Kidney epithelial cell (primary cell): ENCODE measurements at places on chromosomes 2 and 18. TPM values are rescaled to one million over a fixed set of nuclear protein-coding genes. Genes with fewer than 3 reads are reported as not detected.

GLI2 gene
- 4.8 and 4.9 TPM in 2 replicates for total RNA-seq

PRSS56 gene
- total RNA-seq: not detected in 2 replicates

FKBP1B gene
- 24.6 and 26.0 TPM in 2 replicates for total RNA-seq

DUSP2 gene
- 1.6 and 1.7 TPM in 2 replicates for total RNA-seq

DPYSL5 gene
- 1.3 and 2.1 TPM in 2 replicates for total RNA-seq

LYG2 gene
- total RNA-seq: not detected in 2 replicates

HOXD10 gene
- 5.1 and 5.6 TPM in 2 replicates for total RNA-seq

SETBP1 gene
- total RNA-seq: 2.9 and 3.4 TPM in 2 replicates

ATG9A gene
- 46.1 and 58.0 TPM in 2 replicates for total RNA-seq

RAMP1 gene
- 3.1 and 4.4 TPM in 2 replicates for total RNA-seq

STPG4 gene
- not detected in 2 replicates for total RNA-seq

SCN3A gene
- under 0.01 and 0.17 TPM in 2 replicates for total RNA-seq

NPHP1 gene
- total RNA-seq: 2.5 and 4.4 TPM in 2 replicates

SLC4A3 gene
- 11.6 TPM in 2 replicates for total RNA-seq

IL1A gene
- 2.3 and 2.4 TPM in 2 replicates for total RNA-seq

GRCh38 chr2:47056868-47057686 is 98.0 kb downstream of the STPG4 start:
- DNase-seq: no peak

DNA sequence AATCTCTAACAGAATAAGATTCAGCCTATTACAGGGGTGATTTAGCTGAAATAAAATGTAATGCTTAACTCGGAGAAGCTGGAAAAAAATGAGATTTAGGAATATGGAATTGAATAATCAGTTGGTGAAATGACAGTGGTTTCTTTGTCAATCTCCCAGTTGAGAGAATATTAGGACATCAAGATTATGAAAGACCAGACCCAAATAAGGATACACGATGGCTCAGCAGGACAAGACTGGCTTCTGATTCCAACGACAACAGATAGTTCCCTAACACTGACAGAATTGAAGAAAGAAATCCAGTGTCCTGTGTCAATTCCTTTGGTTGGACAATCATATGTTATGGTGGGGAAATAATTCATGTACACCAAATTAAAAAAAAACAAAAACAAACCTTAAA is 55.8 kb downstream of the HRH4 start:
- DNase-seq: no peak

- DNase-seq: no peak
Observed at GRCh38 chr18:37042381-37042780, 213.5 kb downstream of the KIAA1328 start.

- DNase-seq: no peak
Observed at GRCh38 chr2:108935271-108935741, 53.7 kb downstream of the EDAR start.

DNA sequence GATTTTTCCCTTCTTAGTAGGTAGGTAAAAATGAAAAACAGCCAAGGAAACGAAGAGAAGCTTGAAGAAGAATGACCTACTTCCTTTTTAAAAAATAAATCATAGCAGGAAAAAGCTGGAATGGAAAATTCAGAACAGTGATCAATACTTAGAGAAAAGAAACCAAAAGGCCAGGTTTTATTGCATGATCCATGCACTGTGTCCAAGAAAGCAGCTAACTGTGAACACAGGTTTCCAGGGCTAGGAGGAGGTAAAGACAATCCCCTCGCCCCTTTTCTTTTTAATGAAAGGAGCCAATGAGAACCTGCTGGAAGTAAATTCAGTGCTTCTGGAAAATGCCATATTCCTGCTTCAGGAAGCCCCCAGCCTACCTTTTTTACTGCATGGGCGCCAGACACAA is 47.2 kb downstream of the BOD1L2 start:
- DNase-seq: no peak

DNA sequence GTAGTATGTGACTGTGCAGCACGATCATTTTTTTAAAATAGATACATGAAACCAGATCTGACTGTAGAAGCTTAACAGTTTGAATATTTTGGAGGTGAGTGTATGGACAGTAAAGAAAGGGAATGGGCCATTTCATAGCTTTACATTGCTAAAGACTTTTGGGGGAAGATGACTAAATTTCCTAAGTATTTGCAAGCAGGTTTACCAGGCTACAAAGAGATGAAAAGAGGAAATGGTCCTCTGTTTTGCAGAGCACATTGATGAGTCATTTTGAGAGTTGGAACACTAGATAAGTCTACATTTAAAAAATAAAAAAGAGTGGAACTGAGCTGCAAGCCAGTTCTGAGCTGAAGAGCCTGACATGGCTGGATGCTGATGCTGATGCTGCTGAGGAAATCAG is 115.7 kb upstream of the LRATD1 start:
- DNase-seq: peak; percentile 48

- DNase-seq: no peak
Observed at GRCh38 chr2:239611222-239611795, 210.5 kb upstream of the HDAC4 start.

DNA sequence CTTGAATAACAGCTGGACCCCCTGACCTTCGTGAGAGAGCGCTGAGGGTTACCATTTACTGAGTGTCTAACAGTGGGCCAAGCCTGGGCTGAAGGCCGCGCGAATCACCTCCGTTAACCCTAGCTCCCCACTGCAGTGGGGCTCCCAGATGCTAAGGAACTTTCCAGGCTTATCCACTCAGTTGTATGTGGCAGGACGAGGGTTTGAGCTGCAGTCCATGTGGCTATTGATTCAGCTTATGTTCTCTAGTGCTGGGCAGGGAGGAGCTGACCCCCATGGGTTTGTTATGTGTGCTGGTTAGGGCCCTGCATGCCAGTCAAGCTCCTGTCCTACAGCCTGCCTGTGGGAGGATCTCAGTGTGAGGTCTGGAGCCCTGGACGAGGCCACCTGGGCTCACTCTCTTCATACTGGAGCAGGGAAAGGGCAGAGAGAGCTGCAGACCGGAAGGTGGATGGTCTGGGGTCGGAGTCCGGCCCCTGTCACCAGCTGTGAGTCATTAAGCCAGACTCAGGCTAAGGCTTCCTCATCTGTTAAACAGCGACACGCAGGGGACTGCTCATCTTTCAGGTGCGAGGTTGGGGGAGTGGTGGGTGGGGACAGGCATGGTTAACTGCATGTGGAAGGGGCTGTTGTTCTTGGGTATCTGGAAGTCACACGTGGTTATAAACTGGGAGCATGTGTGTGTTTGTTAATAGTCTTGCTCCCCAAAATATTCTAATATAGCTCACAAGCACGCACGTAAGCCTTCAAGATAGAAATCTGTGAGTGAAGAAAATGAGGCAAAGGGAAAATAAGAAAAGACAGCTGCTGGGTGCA is 6.6 kb downstream of the PSD4 start:
- no peak for DNase-seq

DNA sequence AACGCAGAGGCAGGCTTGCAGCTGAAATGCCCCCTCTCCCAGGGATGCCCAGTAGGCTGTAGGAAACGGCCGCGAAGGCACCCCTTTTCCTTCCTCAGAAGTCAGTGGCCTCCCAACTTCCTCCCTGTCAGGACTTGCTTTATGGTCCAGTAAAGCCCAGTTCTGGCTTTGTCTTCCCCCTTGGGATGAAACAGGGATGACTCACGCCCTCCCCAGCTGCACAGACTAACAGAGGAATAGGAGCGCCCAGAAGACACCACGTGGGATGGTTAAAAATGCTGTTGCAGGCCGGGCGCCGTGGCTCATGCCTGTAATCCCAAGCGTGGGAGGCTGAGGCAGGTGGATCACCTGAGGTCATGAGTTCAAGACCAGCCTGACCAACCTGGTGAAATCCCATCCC is 6.9 kb downstream of the CREG2 start:
- no peak for DNase-seq

DNA sequence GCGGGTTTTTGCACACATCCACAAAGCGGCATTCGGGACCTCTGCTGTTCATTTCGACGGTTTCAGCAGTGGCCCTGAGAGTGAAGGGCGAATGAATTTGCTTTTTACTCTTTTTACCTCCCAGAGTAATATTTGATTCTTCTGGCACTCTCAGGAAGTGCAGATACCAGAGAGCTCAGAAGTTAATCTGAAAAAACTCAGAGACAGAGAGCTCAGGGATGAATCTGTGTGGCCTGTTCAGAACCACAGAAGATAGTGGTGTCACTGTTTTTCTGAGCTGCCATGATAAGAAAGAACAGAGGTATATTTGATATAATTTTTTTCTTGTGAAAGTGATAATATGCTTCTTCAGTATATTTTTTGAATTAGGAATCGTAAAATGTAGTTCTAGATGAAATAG is 129.3 kb downstream of the MBP start:
- DNase-seq: no peak

DNA sequence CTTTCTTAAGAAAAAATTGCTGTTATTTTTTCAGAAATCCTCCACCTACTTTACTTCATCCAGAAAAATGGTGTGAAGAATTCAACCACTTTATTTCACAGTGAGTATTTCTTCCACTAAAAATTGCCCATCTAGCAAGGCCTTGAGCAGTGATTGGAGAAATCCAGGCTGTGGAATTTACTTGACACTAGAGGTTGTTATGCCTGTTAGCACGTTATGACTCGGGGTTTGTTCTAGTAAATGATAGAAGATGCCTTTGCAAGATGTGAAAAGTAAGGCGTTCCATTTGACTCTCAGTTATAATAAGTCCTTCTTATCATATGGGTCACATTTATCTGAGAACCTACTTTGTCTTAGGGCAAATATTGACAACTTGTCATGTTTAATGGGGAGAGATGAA is 157.4 kb downstream of the MYO3B start:
- DNase-seq: no peak

DNA sequence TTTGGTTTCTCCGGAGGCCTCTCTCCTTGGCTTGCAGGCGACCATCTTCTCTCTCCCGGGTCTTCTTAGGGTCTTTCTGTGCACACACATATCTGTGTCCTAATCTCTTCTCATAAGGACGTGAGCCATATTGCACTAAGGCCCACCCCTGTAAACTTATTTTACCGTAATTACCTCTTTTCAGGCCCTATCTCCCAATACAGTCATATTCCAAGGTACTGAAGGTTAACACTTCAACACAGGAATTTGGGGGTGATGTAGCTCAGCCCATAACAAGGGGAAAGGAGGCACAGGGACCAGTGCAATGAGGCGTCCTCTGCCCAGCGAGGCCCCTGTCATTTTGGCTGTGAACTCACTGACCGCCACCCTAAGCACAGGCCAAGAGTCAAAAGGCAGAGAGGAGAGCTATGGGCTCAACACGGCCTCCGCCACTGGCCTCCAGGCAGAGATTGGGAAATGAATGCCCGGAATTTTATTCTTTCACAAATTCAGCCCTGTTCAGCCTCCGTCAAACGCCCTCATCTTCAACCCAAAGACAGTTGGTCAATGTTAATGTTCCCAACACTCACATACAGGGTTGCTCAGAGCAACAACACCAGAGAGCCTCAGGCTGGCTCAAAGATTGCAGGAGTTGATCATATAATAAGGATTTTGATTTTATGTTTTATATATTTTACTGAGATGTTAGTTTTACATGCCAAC is 15.9 kb upstream of the NMUR1 start:
- DNase-seq: no peak
